ENCODE measurements at places on chromosomes 16 and 17.
A peak's percentile ranks its signal among the peaks of the same experiment; 100 is the strongest.

GRCh38 chr17:83075270-83075880, 4.0 kb upstream of the METRNL start:
- DNase-seq, result no peak

- peak; percentile 61 for DNase-seq
Observed at GRCh38 chr16:48971571-48972077, 310.0 kb downstream of the CBLN1 start.

- DNase-seq, result peak; percentile 21
Observed at GRCh38 chr16:89090182-89090630, 3.4 kb upstream of the ACSF3 start.

DNA sequence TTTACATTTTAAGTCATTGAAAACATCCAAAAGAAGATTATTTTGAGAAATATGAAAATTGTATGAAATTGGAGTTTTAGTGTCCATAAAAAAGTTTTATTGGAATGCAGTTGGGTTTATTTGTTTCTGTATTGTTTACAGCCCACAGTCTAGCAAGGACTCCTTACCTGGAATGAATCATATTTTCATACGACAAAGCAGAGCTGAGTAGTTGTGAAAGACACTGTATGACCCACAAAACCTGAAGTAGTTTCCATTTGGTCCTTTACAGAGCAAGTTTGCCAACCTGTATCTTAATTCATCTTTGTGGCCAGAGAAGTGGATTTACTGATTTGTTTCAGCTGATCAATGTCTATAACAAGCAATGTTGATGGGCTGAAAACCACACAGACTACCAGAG, 10.3 kb downstream of the CCL18 start:
- no peak for DNase-seq

DNA sequence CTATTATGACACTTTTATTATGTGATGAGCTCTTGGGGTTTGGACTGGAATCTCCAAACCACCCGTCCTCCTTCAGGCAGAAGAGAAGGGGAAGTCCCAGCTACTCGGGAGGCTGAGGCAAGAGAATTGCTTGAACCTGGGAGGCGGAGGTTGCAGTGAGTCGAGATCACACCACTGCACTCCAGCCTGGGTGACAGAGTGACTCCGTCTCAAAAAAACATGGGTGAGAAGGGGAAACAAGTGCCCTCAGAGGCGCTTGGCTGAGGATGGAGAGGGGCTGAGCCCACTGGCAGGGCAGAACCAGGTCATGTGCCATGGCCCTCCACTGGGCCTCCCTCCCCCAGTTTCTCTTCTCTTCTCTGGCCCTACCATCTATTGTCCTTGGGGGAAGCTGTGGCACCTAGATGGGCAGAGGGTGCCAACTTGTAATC, 120.9 kb upstream of the SMURF2 start:
- no peak for DNase-seq

- no peak for DNase-seq
Observed at GRCh38 chr16:27977966-27978365, 85.5 kb downstream of the GSG1L start.

DNA sequence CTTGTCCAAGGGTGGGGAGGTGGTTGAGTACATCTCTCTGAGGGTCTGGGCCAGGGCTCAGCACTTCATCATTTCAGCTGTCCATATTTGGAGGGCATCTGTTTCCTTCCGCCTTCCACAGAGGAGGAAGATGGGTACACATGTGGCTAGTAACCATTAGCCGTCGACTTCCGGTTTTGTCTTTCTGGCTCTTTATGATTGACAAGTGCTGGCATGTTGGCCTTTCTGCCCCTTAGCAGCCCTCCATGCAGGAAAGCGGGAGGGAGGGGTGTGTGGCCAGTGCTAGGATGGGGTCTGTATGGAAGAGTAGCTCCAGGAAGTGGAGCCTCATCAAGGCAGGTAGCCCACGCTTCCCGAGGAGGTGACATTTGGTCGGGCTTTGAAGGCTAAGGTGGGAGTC, 69.6 kb downstream of the RAI1 start:
- no peak for DNase-seq

DNA sequence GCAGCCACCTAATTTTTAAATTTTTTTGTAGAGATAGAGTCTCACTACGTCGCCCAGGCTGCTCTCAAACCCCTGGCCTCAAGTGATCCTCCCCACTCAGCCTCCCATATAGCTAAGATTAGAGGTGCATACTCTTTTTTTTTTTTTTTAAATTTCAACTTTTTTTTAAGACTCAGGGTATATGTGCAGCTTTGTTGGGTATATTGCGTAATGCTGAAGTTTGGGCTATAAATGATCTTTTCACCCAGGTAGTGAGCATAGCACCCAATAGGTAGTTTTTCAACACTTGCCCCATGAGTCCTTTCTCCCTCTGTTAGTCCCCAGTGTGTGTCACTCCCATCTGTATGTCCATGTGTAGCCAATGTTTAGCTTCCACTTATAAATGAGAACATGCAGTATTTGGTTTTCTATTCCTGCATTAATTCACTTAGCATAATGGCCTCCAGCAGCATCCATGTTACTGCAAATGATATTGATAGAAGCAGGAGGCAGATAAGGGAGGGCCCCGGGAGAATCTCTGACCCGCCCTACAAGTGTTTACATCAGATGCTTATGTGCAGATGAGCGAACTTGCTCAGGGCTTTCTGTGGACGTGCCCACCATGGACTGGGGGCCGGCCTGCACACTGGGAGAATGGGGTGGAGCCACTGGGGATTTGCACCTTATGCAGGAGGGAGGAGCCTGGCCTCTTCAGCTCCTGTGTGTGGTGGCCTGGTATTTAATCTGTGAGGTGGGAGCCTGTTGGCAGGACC, 110.3 kb upstream of the ZKSCAN2 start:
- DNase-seq, result no peak

DNA sequence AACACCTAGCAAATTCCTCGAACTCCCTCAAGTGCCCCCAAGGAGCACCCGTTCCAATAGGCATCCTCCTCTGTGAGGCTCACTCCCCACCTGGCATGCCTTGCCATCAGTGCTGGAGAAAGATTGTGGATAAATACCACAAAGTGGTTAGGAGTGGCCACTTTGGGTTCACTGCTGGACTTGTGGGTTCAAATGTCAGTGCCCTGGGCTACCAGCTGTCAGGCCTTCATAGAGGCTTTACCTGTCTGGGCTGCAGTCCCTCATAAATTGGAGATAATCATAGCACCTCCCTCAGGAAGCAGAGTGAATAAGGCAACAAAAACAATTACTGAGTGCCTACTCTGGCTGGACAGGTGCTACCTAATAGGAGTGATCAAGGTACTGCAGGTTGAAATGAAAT, 1.5 kb upstream of the SYT17 start:
- DNase-seq, result no peak

- peak; percentile 61 for DNase-seq
Observed at GRCh38 chr17:42843358-42843934, 934 bp upstream of the AOC2 start.

DNA sequence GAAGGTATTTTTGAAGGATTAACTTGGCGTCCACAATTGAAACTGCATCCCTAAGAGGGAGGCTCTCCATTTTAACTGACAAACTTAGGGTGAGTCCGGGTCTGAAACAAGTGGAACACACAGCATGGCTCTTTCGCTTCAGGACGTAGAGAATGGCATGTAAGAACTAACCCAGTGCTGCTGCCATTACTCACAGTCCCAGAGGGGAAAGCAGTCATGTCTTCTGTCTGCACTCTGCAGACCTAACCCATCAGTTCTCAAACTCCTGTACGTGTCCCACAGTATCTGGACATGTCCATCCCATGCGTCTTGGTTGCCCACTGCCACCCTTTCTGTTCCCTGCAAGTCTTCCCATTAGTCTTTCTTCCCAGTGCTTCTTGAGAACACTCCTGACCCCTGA, 563 bp downstream of the ST6GALNAC1 start:
- DNase-seq, result no peak

DNA sequence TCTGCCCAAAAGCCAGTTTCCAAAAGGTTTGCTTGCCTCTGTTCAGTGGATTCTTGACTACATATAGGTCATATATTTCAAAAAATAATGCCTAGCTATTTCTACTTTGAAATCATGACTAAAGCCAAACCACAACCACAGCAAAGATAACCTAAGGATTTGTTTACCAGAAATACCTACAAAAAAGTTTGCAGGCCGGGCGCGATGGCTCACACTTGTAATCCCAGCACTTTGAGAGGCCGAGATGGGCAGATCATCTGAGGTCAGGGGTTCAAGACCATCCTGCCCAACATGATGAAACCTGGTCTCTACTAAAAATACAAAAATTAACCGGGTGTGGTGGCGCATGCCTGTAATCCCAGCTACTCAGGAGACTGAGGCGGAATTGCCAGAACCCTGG, 15.2 kb downstream of the CARHSP1 start:
- DNase-seq, result no peak

- DNase-seq, result no peak
Observed at GRCh38 chr17:77356109-77356689, 215.4 kb downstream of the SEC14L1 start.

GRCh38 chr16:28241924-28242323, 30.2 kb upstream of the XPO6 start:
- DNase-seq, result no peak

DNA sequence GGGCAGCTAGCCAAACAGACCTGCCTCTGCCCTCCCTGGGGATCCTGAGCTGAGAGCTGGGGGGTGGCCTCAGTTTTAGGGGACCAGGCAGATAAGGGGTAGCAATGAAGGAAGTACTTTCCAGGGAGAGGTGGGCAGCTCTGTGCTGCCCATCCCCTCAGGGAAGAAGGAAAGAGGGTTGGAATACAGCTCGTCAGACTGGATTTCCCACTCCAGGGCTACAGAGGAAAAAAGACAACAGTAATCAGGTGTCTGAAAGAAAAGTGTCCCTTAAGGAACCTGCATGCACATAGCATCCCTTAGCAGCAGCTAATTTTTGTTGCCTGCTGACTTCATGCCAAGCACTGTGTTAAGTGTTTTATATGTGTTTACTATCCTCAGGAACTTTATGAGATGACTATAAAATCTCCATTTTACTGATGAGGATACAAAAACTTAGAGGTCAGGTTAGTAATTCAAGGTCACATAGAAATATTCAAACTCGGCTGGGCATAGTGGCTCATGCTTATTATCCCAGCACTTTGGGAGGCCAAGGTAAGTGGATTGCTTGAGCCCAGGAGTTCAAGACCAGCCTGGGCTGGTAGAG, 3.2 kb upstream of the MRPL58 start:
- DNase-seq, result no peak

DNA sequence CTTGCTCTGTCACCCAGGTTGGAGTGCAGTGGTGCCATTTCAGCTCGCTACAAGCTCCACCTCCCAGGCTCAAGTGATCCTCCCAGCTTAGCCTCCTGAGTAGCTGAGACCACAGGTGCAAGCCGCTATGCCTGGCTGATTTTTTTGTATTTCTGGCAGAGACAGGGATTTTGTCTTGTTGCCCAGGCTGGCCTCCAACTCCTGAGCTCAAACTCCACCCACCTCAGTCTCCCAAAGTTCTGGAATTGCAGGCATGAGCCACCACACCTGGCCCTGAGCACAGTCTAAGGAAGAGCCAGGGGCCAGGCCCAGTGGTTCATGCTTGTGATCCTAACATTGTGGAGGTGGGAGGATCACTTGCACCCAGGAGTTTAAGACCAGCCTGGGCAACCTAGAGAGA, 21.8 kb upstream of the BCO1 start:
- no peak for DNase-seq

GRCh38 chr17:2416010-2416734, 15.3 kb upstream of the MNT start:
- no peak for DNase-seq

DNA sequence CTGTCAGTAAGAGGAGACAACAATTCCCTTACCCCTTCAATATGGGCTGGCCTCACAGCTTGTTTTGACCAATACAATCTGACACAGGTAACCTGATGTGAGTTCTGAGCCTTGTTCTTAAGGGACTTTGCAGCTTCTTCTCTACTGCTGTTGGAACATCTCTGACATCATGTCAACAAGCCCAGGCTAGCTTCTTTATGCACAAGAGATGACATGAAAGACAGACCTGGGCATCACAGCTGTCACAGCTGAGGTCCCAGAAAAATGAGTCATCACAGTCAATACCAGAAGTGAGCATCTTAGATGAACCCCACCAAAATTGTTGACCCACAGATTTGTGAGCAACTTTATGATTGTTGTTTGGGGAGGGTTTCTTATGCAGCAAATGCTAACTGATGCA, 431.7 kb upstream of the PSMD7 start:
- no peak for DNase-seq

All from NCI-H524 (cell line).